ENCODE measurements at places on chromosomes 2 and 18.

DNA sequence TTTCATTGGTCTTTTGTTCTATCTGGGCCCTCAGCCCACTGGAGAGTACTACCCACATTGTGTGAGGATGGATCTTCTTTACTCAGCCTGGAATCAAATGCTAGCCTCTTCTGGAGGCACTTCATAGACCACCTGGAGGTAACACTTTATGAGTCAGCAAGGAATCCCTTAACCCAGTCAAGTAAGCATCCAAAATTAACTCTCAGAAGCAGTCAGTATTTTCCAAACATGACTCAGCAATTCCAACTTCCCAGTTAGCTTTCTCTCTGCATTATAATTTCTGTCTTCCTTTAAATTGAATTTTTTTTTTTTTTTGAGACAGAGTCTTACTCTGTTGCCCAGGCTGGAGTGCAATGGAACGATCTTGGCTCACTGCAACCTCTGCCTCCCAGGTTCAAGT lies 142.7 kb downstream of the ACKR3 start:
- DNase-seq = no peak

DNA sequence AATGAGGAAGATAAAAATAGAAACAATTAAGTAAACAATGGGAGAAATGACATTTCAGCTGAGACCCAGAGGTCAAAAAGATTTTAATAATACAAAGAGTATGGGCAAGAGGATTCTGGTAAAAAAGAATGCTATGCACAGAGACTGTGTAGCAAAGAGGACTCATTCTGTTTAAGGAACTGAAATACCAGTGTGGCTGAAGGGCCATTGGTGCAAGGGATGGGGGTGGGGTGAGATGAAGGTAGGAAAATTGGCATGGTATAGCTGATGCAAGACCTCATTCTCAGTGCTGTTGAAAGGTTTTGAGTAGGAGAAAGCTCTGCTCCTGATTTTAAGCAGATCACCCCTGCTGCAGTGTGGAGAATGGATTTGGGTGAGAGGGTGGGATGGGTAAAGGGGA lies 10.8 kb downstream of the GALNT1 start:
- DNase-seq = no peak

DNA sequence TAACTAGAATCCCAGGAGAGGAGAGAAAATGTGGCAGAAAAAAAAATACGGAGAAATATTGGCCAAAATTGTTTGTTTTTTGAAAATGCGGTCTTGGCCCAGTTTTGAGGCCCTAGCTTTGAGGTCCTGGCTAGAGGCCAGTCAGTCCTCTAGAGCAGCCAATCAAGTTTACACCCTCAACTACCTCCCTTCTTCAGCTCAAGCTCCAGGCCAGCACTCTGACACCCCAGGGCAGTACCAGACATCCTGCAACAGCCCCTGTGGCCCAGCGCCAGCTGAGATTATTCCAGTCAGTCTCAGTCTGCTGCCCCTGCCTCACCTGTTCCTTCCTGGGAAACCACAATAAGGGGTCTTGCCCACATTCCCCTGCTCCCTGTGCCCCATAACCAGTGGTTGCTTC lies 107.7 kb downstream of the UGGT1 start:
- DNase-seq = no peak

- no peak for DNase-seq
These were observed 264.0 kb upstream of the FBXO11 start for GRCh38 chr2:48170281-48170680.

GRCh38 chr2:132521341-132521740 lies 104.7 kb downstream of the GPR39 start:
- no peak for DNase-seq

GRCh38 chr2:68746408-68746807 lies 11.8 kb downstream of the ARHGAP25 start:
- no peak for DNase-seq

GRCh38 chr18:35158728-35159450 lies 81.9 kb upstream of the ZNF397 start:
- DNase-seq = no peak

DNA sequence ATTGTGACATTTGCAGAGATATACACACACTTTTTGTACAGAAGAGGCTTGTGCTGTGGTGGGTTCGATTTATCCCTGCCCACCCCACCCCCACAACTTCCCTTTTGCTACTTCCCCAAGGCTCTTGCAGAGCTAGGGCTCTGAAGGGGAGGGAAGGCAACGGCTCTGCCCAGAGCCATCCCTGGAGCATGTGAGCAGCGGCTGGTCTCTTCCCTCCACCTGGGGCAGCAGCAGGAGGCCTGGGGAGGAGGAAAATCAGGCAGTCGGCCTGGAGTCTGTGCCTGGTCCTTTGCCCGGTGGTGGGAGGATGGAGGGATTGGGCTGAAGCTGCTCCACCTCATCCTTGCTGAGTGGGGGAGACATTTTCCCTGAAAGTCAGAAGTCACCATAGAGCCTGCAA lies 40.0 kb downstream of the STEAP3 start:
- no peak for DNase-seq

DNA sequence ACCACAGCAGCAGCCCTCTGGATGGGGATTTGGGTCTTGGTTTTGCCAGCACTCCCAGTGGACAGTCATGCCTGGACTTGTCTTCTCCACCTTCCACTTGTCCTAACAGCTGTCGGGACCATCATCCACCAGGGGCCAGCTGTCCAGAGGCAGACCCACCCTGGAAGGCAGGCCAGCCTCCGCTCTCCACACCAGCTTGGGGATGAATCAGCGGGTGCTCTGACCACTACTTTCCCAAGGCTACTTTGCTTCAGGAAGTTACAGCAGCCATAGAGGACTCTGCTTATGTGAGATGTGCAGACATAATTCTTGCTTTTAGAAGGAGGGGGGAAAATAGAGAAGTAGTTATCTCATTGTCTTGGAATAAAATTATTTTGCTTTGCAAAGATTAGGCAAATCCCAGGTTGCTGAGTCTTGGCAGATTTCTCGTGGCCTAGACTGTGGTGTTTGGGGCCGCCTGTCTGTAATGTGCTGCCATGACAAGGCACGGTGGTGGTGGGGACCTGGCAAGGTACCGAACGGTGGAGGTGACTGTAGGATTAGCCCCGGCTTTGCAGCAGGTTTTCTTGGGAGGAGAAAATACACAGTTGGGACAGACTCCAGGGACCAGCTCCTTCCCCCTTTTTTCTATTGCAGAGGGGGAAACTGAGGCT lies 148.7 kb downstream of the AGAP1 start:
- no peak for DNase-seq

- DNase-seq = no peak
These were observed 701.8 kb downstream of the SUCLG1 start for GRCh38 chr2:83757329-83757728.

GRCh38 chr2:198499539-198499938 lies 695.1 kb downstream of the PLCL1 start:
- no peak for DNase-seq

GRCh38 chr2:146982393-146982846 lies 862.4 kb upstream of the ACVR2A start:
- no peak for DNase-seq

- no peak for DNase-seq
These were observed 13.2 kb downstream of the VWA3B start for GRCh38 chr2:98099939-98100743.

DNA sequence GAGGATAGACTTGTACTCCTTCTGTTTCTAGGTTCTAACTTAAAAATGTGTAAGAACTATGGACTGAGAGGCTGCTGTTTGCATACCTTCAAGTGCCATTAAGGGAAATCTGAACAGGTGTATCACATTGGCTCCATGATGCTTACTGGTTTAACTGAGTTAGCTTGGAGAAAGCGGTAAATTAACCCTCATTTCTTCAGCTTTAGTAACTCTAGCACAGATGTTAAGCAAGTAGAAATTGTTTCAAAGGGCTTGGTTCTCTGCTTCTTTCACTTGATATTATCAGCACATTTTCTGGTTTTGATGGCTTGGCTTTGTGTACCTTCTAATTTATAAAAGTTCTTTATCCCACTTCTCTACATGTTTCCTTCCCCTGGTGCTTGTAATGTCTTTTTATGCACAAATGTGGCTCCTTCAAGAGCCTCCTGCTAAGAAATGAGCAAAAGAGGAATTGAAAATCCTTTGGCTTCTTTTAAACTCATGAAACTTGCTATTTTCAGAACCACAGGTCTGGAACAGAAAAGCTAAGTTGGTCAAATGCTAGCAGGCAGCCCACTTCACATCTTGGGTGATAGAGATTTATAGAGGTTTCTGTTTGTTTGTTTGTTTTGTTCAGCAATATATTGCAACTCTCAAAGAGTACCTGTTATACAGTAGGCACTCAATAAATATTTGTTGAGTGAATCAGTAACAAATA lies 249.9 kb upstream of the THUMPD2 start:
- DNase-seq = no peak

GRCh38 chr2:26008851-26009566 lies 24.9 kb upstream of the RAB10 start:
- no peak for DNase-seq

GRCh38 chr2:102392942-102393341 lies 30.0 kb upstream of the IL18RAP start:
- DNase-seq = no peak

GRCh38 chr2:16188261-16188890 lies 248.0 kb downstream of the MYCN start:
- DNase-seq = no peak

DNA sequence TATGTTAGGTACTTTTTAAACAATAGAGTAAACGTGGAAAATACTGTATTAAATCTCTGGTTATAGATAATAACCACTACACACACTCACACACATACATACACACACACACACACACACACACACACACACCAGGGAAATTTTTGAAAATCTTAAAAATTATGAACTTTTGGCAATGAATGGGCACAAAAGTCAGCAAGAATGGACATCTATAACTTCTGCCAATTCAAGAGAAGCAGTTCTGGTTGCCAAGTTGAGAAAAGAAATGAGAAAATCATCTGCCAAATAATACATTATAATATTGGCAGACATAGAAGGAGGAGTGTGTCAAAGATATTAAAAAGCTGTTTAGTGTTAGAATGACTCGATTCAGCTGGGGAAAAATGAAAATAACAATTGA lies 42.9 kb upstream of the TMEM178A start:
- no peak for DNase-seq

DNA sequence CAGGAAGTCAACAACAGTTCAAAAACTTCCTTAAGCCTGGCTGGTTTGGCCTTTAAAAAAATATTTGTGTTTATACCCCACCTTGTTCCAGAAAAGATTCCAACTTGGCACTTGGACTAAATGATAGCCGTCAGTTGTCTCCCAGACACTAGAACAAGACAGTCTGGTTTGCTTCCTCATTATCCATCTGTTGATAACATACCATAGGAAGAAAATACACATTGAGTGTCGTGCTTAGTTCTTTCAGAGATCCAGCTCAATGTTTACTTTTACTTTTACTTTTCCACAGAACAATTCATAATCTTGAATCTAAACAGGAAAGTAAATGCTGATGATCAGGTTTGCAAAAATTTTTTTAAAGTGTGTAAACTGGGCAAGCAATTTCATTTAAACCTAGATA lies 2.4 kb upstream of the VPS54 start:
- DNase-seq = no peak

GRCh38 chr2:118530976-118531375 lies 316.5 kb downstream of the EN1 start:
- DNase-seq = no peak

- no peak for DNase-seq
These were observed 37.9 kb downstream of the MOGAT1 start for GRCh38 chr2:222709191-222709891.

GRCh38 chr2:55090702-55091101 lies 40.5 kb upstream of the RTN4 start:
- no peak for DNase-seq

DNA sequence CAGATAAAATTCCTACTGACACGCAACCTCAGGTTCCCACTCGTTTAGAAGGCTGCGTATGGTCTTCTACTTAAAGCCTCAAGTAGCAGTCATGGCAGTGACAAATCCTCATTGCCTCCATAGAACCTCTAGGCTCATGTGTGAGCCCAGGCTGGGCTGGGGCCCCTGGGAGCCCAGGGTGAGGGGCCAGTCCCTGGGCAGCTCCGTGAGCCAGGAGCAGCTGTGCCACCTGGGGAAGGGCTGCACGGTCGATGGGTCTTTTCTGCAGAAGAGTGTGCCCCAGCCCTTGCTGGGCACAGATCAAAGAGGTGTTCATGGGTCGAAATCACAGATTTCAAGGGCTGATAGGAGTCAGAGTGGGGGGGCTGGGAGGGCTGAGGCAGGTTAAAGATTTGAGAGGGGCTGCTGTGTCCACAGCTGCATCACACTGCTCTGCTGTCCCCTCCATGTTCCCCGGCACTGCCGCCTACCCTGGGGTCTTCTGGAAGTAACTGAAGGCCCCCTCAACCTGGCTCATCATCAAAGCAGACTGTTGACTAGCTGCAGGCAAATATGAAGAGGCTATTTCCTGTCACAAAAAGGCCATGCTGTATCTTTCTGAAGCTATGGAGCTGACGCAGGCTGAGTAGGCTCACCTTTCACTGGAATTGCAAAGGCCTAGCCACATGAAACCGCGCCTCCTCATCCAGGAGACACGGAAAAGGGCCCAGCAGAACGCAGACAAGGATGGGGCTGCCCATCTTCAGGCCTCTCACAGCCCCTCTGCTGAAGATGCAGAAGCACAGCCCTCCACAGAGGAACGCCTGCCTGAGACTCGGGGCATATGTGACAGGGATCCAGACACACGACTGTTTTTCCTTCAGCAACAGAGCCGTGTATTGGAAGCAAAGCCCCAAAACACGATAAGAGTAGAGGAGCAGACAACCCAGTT lies 35.7 kb upstream of the ALPP start:
- no peak for DNase-seq

DNA sequence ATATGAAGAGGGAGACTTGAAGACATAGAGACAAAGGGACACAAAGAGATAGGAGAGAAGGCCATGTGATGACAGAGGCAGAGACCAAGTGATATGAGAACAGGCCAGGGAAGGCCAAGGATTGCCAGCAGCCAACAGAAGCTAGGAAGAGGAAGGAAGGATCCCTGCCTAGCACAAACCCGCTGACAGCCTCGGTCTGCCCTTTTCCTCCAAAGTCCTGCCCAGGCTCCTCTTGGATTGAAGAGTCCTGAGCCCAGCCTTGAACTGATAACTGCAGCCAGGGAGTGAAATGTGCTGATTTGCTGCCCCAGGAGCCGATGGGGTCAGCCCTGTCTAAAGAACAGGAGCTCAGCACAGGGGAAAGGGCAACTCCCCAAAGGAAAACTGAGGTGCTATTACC lies 76.6 kb downstream of the MCFD2 start:
- no peak for DNase-seq

- DNase-seq = no peak
These were observed 422.2 kb upstream of the MC4R start for GRCh38 chr18:60794802-60795201.

DNA sequence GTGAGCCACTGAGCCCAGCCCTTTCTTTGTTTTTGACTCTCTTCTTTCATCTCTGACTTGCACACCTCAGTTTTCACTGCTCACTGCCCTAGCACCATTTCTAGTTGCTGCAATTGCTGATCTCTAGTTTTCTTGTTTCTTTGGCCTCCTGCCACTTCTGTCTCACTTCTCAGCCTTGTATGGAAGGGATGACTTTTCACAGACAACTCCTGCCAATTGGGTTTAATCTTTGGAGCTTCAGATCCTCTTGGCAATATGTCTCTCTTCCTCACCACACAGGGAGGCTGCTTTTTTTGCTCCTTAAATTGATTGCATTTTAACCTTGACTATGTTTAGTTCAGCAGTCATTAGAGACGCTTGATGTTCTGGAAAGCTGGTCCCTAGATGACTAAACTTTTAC lies 323.1 kb downstream of the CTNNA2 start:
- no peak for DNase-seq

- DNase-seq = no peak
These were observed 96.7 kb downstream of the CRIM1 start for GRCh38 chr2:36452260-36452659.

- no peak for DNase-seq
These were observed 28.5 kb downstream of the LCLAT1 start for GRCh38 chr2:30475542-30475941.

GRCh38 chr2:53568469-53568868 lies 199.1 kb upstream of the CHAC2 start:
- no peak for DNase-seq

Measured in NCI-H1092 treated with DMSO at 0.1 percent for 48 hours (cell line).